ENCODE measurements at places on chromosomes 7 and 10.

DNA sequence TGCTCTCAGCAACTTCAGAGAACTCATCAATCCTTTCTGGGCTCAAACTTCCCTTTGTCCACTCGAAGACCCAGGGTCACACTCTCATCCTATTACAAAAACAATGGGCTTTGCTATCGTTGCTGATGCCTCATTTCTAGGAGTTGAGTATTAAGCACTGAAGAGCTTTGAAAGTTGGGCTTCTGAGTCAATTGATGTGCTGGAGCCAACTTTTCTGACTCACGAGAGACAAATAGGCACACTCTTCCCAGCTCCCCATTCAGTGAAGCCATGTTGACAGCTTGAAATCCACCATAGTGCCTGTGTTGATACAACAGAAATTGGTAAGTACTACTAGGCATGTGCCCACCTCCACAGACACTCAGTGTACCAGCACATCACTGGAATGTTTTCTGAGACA is 97.5 kb upstream of the PRSS58 start:
- DNase-seq: no peak

DNA sequence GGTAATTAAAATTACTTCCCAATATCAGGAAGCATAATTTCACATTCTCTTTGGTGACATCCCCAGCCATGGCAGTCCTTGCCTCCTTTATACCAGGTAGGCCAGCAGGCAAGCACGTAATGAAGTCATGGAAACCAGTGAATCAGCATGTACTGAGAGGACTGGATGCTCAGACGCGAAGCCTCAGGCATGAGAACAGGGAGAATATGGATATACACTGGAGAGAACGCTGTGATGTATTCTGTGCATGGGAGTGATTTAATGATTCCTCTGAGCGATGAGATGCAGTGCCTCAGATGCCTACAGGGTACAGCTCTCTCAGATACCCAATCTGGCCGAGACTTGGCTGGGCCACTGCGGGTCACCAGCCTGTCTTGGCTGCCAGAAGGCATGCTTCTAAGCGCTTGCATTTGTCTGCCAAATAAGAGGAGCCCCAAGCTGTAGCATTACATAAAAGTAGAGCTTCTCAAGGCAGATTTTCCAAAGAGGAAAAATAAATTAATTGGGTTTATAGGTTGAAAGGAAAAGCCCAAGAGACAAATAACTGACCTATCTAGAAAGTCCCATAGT is 238.1 kb downstream of the RELN start:
- DNase-seq: no peak

- no peak for DNase-seq
Measured at GRCh38 chr10:13685885-13686284, 99.1 kb downstream of the PRPF18 start.

DNA sequence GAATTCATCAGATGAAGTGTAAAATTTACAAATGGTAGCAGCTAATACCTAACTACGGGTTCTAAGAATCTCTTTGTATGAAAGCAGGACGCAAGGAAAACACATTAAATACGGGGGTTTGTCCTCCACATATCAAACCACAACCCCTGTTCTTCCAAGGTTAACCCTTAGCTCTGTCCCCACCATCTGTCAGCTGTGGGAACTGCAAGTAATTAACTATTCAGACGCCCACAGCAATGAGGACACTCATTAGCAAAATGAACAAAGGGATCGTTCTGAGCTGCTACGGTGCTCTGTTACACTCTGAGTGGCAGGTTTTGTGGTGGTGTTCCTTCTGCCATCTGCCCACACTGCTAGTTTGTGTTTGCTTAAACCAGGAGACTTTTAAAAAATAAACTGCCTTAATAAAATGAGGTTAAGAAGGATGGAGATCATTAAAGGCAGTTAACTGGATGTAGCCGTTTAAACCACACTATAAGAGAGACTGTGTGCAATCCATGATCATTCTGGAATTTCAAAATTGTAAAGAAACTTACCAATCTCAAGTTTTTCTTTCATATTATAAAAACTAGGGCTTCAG is 51.4 kb downstream of the C10orf67 start:
- peak; percentile 19 for DNase-seq

GRCh38 chr7:73642834-73643233 is 18.5 kb upstream of the MLXIPL start:
- no peak for DNase-seq

DNA sequence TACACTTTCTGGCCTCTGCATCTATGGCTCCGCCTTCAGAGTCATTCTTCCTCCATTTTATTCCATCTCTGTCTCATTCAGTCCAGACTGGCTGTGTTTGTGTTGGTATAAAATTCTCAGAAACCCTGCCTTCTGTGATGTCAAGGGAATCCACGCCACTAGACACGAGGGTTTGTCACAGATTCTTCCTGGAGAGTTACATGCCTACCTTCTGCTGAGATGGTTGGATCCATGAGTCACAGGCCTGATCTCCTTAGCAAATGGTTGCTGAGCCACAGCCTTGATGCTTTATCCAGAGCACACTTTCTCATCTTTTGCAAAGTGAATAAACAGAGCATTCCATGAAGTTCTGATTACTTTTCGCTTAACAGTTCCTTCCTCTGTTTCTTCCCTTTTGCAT is 35.9 kb upstream of the TSPAN33 start:
- DNase-seq: no peak

GRCh38 chr7:134795231-134795630 is 15.8 kb downstream of the CALD1 start:
- no peak for DNase-seq

- no peak for DNase-seq
Measured at GRCh38 chr10:61964949-61965702, 63.6 kb downstream of the ARID5B start.

- no peak for DNase-seq
Measured at GRCh38 chr10:113480851-113481502, 71.9 kb upstream of the HABP2 start.

DNA sequence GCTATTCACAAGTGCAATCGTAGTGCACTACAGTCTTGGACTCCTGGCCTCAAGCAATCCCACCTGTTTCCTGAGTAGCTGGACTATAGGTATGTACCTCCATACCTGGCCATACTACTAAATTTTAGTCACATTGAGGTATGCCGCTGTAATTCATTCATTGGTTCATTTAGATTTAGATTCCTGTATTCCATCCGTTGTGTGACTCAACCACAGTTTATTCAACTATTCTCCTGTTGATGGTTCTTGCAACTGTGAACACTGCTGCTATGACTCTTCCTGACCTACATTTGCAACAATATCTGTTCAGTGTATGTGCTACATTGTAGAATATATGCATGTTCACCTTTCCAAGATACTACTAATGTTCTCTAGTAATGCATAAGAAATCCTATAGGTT is 8.0 kb upstream of the ZCCHC24 start:
- DNase-seq: no peak

GRCh38 chr10:24518981-24519597 is 204.6 kb downstream of the ARHGAP21 start:
- DNase-seq: no peak
